Stimulated activated CD8-positive, alpha-beta memory T cell treated with anti-CD3 and anti-CD28 coated beads, Interleukin-12 subunit alpha, Interleukin-12 subunit beta, amount 100 ng/mL, for 4 hours (primary cell): ENCODE measurements at places on chromosomes 5 and 9.

DNA sequence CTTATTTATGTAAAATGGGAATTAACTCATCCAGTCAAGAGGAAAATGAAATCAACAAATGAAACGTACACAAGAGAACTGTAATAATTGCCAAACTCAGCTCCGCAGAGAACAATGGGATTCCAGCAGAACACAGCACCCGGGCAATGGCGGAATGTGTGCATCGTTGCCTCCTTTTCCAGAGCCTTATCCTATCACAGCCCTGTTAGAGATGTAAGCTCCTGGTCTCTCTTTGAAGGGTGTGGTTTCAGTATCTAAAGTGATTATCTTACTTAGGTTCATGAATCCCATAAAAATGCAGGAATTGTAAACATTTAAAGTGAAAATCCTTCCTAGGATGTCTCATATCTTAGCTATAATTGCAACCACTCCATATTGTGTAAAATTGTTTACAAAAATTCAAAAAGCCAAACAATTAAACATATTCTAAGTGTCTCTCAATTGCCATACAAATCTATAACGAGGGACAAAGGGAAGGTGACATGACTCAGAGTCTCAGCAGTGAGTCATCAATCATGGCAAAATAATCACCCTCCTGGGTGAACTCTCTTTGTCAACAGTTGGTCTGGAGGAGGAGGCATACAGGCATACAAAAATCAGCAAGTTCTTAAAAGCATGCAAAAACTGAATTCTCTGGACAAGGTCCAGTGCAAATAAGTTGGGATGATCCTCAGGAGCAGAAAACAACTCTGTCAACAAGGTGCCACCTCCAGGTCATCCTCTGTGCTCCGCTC, 22.6 kb downstream of the SEMA5A start:
- no peak for DNase-seq

DNA sequence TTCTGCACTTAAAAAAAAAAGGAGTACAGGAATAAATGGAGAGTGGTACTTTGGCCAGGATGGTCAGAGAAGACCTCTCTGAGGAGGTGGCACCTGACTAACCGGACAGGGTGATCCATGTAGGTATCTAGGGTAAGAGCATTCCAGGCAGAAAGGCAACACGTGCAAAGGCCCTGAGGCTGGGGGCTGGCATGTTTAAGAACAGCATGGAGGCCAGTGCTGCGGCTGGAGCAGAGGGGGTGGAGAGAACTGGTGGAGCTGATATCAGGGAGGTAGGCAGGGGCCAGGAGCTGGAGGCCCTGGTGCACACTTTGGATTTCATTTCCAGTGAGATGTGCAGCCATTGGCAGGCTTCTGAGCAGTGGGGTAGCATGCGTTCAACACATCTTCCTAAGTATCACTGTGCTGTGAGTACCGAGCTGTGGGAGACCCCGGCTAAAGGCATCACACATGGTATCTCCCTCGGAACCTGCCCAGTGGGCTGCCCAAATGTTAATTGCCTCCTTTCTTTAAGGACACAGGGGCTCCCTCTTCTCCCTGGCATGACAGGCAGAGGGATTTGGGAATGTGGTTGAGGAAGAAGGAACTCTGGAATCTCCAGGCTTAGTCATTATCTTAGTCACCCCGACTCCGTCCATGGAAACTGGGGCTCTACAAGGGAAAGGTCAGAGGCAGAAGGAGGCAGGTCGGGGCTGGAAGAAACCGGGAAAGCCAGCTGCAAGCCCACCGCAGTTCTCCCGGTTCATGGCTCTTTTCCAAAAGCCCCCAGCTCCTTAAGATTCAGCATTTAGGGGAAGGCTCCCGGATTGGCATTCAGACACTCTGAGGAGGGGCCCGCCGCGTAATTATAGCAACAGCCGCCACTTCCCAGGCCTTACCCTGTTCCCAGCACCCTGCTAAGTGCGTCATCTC, 18.6 kb downstream of the SLC6A7 start:
- DNase-seq = no peak

GRCh38 chr9:82606071-82606470, 456.9 kb downstream of the RASEF start:
- DNase-seq = no peak

GRCh38 chr5:78473751-78474150, 113.3 kb downstream of the SCAMP1 start:
- no peak for DNase-seq
